SW 1271 (cell line): ENCODE measurements at places on chromosomes 4 and X.

DNA sequence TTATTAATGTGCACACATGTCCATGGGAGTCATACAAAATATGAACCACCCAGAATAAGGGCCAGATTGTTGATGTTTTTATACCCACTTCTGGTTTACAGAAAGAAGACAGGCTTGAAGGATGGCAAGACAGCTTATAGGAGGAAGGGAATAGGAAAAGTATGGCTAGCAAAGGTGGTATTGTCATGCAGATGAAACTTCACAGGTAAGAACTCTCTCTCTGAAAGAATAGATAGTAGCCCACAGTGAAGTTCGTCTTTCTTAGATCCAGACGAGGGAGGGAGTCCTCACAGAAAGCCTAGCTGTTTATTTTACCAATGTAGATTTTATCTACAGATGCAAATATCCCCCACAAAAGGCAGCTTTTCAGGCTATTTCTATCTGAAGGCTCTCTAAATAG lies 43.7 kb upstream of the SPIN4 start:
- DNase-seq: no peak

DNA sequence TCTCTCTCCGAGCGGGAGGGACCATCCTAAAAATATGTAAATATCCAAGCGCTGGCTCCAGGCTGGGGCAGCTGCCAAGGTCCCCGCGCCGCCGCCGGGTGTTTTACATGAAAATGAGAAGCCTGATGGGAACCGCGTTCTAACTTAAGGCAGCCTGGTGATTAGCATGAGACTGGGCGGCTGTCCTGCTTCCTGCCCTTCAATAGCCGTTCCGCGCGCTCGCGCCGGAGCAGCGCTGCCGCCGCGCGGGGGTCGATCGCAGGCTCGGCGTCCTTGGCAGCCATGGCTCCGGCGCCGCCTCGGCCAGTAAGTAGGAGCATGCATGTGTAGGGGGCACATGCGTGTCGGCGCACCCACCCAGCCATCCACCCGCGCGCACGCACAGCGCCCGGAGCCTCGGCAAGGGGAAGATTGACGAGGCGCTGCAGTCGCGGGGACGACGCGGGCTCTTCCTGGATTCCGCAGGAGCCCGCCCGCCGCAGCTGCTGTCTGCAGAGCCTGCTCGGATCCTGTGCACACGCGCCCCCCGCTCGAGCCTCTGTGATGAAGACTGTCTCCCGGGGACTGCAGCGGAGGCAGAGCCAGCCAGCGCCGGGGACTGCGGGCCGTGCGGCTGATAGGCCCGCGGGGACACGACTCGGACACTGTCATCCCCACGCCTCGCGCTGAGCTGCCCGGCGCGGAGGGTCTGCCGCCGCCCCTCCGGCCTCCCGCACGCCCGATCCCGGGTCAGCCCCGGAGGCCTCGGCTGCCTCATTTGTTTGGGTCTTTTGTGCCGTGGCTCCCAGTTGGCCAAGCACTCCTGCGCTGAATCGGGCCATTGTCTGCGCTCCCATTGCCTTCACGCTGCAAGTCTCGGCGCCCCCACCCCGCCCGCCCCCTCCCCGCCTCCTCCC lies 734 bp downstream of the STOX2 start:
- DNase-seq: no peak

DNA sequence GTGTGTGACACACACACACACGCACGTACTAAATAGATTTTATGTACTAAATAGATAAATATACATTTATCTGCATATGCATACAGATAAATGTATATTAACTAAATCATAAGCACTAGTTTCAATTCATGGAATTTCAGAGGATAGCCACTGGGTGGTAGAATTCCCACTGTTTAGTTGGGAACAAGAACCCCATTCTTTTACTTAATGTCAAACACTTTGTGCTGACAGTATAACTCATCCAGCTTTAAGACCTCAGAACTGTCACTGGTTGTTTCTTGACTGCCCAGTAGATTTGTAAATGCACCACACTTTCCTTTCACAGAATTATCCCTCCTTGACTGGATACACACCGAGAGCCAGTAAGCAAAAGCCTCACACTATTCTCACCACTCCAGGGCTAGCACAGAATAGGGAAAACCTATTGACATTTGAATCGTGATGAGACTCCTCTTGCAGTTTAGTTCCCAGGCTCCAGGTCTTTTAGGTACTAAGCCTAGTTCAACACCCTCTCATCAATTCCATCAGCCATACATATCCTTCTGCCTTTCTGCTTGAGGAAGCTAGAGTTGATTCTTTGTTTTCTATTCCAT lies 32.4 kb downstream of the PPARGC1A start:
- no peak for DNase-seq

- DNase-seq: no peak
These were observed 12.8 kb upstream of the NAT8L start for GRCh38 chr4:2046031-2046961.

GRCh38 chr4:90190525-90190924 lies 63.3 kb downstream of the CCSER1 start:
- DNase-seq: no peak

GRCh38 chr4:107939307-107939706 lies 8.0 kb downstream of the CYP2U1 start:
- DNase-seq: no peak

- DNase-seq: no peak
These were observed 486.2 kb downstream of the TRAM1L1 start for GRCh38 chr4:116598980-116599789.

DNA sequence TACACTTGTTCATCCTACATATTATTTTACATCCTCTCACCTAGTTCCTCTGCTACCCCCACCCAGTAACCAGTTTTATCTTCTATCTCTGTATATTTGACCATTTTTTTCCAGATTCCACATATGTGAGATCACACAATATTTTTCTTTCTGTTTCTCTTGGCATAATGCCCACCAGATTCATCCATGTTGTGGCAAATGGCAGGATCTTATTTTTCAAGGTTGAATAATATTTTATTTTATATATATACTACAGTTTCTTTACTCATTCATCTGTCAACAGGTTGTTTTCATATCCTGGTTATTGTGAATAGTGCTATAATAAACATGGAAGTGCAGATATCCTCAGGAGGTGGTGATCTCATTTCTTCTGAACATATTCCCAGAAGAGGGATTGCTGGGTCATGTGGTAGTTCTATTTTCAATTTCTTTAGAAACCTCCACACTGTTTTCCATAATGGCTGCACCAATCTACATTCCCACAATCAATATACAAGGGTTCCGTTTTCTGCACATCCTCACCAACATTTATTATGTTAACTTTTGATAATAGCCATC lies 48.2 kb downstream of the THAP9 start:
- no peak for DNase-seq

GRCh38 chrX:9519546-9520216 lies 54.8 kb downstream of the TBL1X start:
- DNase-seq: no peak

GRCh38 chrX:120446498-120446897 lies 22.6 kb downstream of the LAMP2 start:
- DNase-seq: no peak

- no peak for DNase-seq
These were observed 31.8 kb downstream of the CHIC2 start for GRCh38 chr4:54032558-54033135.

- DNase-seq: no peak
These were observed 140.5 kb downstream of the PTTG2 start for GRCh38 chr4:38100474-38101255.

DNA sequence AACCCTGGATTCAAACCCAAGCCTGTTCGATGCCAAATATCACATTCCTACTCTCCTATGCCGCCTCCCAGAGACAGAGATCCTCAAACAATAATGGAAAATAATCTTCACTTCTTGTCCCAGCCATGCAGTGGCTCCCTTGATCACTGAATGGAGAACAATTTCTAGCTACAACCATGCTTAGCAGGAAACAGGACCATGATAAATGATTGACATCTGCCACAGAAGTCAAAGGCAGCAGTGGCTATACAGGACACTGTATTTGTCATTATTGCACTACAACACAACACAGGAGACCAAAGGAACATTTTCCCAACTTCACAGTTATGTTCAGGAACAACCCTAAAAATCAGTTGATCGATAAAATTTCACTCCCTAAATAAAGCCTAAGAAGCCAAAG lies 243.3 kb upstream of the SLC7A11 start:
- DNase-seq: no peak

DNA sequence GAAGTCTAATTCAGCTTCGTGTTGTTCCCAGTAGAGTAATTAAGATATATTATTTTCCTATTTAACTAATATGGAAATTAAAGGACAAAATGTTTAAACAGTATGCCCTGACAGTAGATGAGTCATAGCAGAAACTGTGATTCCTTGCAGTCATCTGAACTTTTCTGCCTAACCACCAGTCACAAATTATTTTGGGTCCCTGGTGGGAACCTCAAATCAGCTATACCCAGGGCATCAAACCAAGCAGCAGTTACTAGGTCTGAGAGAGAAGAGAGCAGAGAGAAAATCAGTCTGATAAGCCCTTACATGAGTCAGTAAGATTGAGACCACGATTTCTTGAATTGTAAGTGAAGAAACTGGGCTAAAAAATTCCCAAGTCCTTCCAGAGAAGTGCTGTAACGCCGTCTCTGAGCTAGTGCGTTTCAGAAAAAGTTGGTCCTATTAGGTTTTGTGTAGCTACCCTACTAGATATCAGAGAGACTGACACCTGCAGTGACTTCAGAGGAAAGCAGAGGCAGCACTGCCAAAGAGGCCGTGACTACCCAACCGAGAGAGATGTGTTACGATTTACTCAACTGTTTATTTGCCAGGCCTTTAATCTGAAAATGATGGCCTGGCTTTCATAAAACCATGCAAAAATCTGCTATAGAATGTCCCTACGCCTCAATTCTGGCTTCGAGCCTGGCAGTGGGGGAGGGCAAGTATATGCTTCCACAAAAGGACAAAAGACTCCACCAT lies 21.7 kb upstream of the GPM6A start:
- DNase-seq: no peak

- DNase-seq: no peak
These were observed 38.7 kb upstream of the MAGEA10 start for GRCh38 chrX:152177052-152177451.

GRCh38 chrX:130994671-130995070 lies 63.5 kb upstream of the ARHGAP36 start:
- DNase-seq: no peak

DNA sequence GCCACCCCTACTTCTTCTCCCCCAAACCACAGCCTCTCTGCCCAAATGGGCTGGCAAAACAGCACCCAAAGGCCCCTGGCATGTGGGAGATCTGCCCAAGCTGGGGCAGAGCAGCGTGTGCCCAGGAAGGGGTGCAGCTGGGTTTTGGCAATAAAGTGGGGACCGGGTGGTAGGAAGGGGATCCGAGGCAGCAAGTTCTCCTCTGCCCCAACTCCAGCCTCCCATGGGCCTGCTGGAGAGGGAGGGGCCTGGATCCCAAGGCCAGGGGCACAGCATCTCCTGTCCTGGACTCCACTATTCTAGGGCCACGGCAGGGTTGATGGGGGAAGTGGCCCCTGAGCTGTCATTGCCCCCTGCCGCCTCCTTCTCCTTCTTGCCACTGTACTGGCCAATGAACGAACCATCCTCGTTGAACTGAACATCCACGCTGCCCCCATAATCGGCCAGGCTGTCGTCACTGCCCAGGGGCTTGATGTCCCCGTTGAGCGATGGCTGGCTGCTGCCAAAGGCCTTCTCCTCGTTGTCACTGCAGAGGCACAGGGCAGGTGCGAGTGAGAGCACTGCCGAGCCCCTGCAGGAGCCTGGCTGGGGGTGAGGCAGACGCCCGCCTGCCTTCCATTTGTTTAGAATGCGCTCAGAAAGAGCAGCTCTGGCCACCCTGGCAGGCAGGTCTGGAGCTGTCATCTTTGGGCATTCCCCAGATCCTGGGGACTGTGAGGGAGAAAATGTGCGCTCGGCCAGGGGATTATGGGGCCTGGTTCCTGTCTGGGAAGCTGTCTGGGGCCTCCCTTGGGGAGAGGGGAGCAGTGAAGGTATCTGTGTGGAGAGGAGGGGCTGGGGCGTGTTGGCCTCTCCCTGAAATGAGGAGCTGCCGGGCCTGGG lies 23.4 kb downstream of the L1CAM start:
- no peak for DNase-seq

DNA sequence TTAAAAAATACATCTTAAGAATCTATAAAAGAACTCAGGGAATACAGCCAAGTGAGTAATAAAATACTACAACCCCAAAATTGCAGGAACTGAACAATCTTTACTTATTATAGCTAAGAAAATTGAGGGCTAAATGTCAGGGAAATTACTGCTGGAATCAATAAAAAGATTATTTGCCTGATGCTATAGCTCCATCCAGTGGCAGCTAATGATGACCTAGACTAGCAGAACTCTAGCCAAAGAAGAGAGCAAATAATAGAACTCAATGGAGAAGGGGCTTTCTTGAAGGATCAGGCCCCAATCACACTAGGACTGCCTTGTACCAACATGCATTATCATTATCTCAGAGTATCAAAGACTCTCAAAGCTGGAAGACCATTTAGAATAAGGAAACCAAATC lies 85.0 kb upstream of the FAM241A start:
- peak; percentile 26 for DNase-seq

GRCh38 chrX:45762699-45763647 lies 562.3 kb upstream of the DIPK2B start:
- DNase-seq: no peak

DNA sequence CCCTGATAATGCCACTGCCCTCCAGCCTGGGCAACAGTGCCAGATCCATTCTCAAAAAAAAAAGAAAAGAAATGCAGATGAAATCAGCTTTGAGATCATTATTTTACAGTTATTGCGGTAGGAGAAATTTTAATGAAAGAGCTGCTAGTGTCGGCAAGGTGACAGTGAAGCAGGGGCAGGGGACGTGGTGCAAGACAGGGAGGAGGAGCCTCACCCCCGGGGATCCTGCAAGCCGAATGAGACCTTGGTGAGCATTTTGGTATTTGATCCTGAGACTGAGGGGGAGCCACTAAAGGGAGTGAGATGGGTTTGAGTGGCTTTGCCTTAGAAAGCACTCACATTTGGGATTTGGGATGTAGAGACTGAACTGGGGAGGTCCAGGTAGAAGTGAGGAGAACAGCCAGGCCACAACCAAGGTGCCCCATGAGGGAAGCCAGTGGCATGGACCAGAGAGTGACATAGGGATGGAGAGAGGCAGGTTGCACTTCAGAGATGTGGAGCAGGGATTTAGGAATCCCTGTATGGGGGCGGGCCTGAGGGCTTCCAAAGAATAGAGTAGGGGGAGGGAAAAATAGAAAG lies 23.6 kb downstream of the RBM10 start:
- DNase-seq: no peak

DNA sequence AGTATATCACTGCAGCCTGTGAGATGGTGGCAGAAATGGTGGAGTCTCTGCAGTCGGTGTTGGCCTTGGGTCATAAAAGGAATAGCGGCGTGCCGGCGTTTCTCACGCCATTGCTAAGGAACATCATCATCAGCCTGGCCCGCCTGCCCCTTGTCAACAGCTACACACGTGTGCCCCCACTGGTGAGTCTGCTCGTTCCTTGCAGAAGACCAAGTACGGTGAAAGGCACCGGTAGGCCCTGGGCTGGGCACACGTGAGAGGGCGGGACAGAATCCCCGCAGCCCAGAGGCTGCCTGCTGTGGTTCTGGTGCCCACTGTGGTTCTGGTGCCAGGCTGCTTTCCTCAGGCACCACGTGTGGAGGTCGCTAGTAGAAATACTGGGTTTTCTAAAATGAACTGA lies 31.2 kb upstream of the MSANTD1 start:
- no peak for DNase-seq
